HepG2 (cell line): ENCODE measurements at places on chromosomes 7 and 10.

DNA sequence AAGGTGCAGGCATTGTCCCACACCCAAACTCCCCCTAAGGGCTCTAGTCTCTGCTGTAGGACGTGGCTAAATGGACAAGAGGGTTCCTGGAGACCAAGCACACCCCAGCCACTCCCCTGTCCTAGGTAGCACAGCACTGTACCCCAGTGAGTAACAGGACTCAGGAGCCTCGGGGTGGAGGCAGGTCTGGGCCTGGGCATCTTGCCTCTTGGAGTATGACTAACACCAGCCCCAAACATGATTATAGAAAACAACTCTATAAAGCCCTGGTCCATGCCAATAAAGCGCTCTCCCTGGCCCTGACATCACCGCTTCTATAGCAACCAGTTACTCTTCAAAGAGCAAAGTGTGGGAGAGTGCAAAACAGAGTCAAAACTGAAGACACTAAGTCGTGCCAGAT, 195.0 kb downstream of the CALN1 start:
- H3K4me3 ChIP-seq, result no peak overlapping the region
- no peaks in the 10 kb centered on the region for H3K27me3 ChIP-seq
- no peaks in the 10 kb centered on the region for H3K4me1 ChIP-seq
- DNase-seq, result no peak
- no peaks in the 10 kb centered on the region for H3K36me3 ChIP-seq

DNA sequence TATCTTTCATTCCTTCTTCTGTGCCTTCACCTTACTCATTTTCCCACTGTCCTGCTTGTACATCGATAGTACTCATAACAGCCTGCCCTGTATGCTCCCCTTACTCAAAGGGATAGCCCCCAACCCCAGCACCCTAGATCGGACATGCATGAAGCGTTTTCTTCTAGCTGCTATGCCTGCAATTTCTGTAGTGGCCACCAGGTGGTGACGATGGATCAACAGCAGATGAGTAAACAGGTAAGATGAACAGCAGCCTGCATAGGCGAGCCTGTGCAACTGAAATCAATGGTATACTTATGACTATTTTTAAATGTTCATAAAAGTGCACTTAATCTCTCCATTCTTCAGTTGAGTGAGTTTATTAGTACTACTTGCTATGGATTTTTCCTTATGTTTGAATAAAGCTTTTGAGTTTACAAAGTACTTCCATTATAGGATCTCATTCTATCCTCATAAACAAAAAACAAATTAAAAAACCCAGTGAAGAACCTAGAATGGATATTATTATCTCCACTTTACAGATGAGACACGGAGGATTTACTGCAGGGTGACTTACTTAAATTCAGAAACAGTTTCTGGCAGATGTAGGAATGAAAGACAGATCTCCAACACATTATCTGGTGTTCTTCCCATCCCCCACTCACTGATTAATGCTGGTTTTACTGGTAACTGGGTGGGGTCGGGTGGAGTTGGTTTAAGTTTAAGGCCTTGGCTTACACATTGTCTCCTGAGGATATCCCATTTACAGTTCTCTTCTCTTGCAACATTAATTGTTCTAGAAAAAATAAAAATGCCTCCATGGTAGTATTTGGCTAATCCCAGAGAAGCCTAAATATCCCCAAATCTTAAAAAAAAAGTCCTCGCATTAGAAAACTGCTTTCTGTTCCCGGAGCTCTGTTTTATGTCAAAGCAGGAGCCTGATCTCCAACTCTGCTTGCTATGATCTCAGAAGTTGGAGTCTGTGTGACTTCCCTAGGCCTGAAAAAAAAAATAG, 222.1 kb downstream of the GLI3 start:
- no peaks in the 10 kb centered on the region; the same call in 1 of the 2 replicates for H3K27me3 ChIP-seq
- H3K36me3 ChIP-seq, result no peaks in the 10 kb centered on the region
- no peaks in the 10 kb centered on the region for H3K4me1 ChIP-seq
- no peak overlapping the region for H3K27ac ChIP-seq
- H3K4me3 ChIP-seq, result no peak overlapping the region

GRCh38 chr10:62692085-62692484, 112.4 kb upstream of the ADO start:
- no peak overlapping the region for H3K4me3 ChIP-seq
- H3K4me1 ChIP-seq, result no peaks in the 10 kb centered on the region
- no peak overlapping the region for H3K27ac ChIP-seq
- H3K27me3 ChIP-seq, result no peaks in the 10 kb centered on the region

DNA sequence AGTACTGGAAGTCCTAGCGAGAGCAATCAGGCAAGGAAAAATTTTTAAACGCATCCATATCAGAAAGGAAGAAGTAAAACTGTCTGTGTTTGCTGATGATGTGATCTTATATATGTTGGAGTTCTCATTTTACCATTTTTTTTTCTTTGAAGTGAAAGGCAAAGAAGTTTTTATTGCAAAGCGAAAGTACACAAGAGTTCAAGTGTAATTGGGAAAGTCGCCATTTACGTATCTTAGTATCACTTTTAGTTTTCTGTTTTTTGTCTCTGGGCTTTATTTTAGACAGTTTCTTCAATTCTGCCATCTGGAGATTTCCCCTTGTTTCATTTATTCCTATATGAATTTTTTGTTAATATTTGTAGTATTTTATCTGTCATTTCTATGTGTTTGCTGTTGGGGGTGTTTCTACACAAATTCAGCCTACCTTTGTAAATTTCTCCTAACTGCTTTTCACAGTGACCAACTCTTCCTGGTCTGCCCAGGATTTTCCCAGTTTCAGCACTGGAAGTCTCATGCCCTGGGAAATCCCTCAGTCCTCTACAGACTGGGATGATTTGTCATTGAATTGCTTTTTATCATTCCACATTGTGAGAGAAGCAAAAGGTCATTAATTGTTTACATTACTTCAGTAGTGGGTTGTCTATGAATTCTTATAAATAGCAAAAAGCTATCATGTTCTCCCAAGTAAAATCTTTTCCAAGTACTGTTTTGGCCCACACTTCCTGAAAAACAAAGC, 23.2 kb downstream of the BET1 start:
- 0 out of 2 replicates have a peak overlapping the region, but pooled peaks have one; percentile 21 for H3K4me3 ChIP-seq
- no peaks in the 10 kb centered on the region for H3K27me3 ChIP-seq
- no peak for DNase-seq
- H3K27ac ChIP-seq, result no peak overlapping the region
- H3K4me1 ChIP-seq, result no peaks in the 10 kb centered on the region
- H3K36me3 ChIP-seq, result no peaks in the 10 kb centered on the region

GRCh38 chr10:102311025-102311420, 65.7 kb downstream of the GBF1 start:
- peak overlapping the region; percentile 20 for H3K27ac ChIP-seq
- DNase-seq, result no peak
- H3K36me3 ChIP-seq, result peaks cover 6% of the 10 kb centered on the region
- no peaks in the 10 kb centered on the region; the same call in 1 of the 2 replicates for H3K27me3 ChIP-seq
- peaks cover 27% of the 10 kb centered on the region for H3K4me1 ChIP-seq
- no peak overlapping the region for H3K4me3 ChIP-seq

DNA sequence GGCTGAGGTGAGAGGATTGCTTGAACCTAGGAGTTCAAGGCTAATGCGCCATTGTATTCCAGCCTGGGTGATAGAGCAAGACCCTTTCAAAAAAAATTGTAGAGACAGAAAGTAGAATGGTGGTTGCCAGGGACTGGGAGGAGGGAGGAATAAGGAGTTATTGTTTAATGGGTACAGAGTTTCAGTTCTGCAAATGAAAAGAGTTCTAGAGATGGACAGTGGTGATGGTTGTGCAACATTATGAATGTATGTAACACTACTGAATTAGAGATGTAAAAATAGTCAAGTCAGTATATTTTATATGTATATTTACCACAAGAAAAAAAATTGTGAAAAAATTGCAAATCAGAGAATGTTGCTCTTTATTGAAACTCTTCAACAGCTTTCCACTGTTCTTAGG, 266.5 kb upstream of the NPY start:
- H3K27me3 ChIP-seq, result no peaks in the 10 kb centered on the region
- no peaks in the 10 kb centered on the region for H3K36me3 ChIP-seq
- H3K4me1 ChIP-seq, result no peaks in the 10 kb centered on the region
- no peak overlapping the region for H3K27ac ChIP-seq
- no peak overlapping the region for H3K4me3 ChIP-seq
- no peak for DNase-seq
